AG09319 (cell line): ENCODE measurements at places on chromosomes 13 and 19.
A peak's percentile ranks its signal among the peaks of the same experiment; 100 is the strongest.

DNA sequence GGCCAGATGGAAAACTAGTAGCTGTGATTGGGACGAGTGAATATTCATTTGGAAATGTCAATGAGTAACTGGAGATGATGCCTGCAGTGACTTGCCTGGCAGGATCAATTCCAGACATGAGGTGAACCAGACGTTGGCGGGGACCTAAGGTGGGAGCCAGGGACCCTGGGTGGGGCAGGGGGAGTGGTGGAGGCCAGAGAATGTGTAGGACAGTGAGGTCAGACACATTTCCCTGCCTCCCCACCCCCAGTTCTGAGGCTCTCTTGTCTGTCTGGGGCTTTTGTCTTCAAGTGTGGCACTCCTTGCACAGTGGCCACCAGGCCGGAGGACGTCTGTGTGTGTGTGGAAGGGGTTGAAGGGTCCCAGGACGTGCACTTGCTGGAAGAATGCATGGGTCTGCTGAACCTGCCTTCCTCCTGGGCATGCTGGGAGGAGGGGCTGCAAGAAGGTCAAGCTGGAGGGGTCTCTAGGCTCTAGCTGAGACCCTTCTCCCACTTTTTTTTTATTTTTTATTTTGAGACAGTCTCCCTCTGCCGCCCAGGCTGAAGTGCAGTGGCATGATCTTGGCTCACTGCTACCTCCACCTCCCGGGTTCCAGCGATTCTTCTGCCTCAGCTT lies 51.6 kb downstream of the CHST8 start:
- DNase-seq = no peak

DNA sequence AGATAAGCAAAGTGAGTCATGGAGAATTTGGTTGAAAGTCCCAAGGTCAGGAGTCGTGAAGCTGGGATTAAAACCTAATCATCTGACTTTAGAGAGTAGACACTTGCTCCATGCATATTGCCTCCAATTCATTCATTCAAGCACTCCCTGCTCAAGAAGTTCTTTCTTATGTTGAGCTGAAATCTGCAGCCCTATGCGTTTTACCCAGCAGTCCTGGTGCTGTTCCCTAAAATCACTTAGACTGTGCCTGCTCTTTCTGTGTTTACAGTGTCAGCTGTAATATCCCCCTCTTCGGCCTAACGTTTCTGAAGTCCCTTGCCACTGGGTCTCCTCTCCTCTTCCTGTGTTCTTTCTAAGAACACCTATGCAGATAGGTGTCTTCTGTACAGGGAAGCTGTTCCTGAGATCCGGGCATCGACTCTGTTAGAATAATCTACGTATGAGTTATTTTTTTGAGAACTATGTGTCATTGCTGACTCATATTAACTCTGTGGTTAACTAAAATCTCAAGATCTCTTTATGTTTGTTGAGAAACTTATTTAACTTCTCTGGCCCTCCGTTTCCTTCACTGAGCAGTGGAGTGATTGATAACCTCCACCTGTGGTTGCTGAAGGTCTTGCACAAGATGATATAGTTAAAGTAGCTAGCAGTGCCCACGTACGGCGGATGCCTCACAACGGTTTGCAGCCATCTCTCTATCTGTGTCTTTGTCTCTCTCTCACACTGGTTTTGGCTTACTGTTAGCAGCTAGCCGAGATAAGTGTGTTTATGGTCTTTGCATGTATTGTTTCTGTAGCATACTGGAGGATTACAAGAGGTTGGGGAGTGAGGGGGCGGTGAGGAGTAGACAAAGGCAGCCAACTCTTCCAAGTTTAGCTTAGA lies 4.7 kb downstream of the ALOX5AP start:
- no peak for DNase-seq

GRCh38 chr13:26133286-26133685 lies 81.5 kb upstream of the SHISA2 start:
- no peak for DNase-seq

- no peak for DNase-seq
Measured at GRCh38 chr13:99870541-99870940, 101.0 kb downstream of the ZIC5 start.

- DNase-seq = no peak
Measured at GRCh38 chr19:328025-328505, 16.5 kb downstream of the MIER2 start.

DNA sequence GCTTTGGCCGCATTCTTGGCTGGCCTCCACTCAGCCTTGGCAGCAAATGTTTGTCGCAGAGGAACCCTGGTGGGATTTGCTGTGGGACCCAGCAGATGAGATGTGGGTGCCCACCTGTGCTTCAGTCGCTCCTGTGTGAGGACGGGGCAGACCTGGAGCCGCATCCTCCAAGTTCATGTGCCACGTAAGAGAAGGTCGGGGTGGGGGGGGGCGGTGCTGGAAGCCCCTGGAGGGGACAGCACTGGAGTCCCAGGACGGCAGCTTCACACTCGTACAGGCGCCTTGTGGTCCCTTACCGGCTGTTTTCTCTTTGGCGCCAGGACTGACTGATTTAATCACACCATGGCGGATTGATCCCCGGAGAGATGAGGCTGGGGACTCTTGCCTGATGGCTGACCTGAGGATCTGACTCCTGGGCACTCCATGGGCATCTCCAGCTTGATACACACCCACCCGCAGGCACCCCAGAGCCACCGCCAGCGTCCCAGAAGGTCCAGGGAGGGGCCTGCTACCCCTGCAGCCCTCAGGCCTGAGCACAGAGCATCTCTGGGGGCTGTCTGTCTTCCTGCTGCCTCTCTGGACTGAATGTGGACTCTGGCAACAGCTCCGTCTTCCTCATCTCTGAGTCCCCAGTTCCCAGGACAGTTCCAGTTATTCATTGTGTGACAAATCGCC lies 10.0 kb upstream of the GRTP1 start:
- DNase-seq = no peak

DNA sequence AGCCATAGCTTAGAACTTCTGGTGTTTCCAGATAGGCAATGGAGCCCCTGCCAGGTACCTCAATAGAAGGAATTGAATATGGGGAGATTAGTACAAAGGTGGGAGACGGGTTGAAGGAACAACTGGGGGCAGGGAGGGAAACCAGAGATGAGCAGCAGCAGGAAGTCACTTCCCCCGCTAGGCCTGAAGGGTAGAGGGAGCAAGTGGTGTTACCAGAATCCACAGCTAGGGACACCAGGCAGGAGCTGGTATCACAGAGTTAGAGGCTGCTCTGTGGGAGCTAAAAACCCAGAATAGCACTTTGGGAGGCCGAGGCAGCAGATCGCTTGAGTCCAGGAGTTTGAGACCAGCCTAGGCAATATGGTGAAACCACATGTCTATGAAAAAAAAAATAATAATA lies 15.3 kb upstream of the HNRNPUL1 start:
- DNase-seq = no peak

GRCh38 chr13:112261924-112262323 lies 114.2 kb upstream of the SPACA7 start:
- DNase-seq = no peak

DNA sequence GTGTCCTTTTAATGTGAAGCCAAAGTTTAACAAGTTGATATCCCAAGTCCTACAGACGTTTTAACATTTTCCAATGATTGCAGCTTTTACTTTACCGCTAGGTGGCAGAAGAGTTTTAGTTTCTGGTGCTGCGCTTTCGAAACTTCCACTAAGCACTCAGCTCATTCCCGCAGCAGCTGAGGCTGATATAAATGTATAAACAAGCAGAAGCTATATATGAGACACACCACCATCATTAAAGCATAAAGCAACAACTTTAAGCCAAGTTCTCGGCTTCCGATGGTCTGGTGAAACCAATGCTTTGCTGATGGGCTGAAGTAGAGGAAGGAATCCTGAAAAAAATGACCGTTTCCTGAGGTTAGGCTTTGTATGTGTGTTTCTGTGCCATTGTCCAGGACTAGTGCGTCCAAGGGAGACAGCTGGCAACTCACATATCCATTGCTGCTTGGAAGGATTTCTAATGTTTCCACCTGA lies 753.9 kb downstream of the OLFM4 start:
- no peak for DNase-seq

DNA sequence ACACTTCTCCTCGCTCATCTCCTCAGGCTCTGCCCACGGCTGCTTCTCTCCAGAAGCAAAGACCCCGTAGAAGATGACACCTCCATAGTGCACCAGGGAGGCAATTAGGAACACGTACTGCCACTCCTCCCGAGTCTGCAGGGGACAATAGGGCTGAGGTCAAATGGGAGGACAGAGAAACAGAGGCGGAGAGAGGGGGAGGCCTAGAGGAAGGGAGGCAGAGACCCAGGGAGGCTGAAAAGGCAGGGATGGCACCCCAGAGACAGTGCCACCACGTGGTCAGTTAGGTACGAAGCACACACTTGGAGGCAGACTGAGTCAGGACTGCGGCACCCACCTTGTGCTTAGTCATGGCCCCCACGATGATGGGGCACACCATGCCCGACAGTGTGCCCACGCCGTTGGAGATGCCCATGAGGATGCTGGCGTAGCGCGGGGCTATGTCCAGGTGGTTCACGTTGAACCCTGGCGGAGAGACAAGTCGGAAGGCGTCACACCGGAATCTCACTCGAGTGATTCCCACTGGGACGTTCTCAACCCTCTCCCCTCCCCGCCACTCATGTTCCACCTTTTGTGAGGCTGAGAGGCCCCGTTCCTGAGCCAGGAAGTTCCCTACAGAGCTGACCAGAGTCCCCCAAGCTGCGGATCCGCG lies 5.6 kb downstream of the GFY start:
- DNase-seq = no peak

DNA sequence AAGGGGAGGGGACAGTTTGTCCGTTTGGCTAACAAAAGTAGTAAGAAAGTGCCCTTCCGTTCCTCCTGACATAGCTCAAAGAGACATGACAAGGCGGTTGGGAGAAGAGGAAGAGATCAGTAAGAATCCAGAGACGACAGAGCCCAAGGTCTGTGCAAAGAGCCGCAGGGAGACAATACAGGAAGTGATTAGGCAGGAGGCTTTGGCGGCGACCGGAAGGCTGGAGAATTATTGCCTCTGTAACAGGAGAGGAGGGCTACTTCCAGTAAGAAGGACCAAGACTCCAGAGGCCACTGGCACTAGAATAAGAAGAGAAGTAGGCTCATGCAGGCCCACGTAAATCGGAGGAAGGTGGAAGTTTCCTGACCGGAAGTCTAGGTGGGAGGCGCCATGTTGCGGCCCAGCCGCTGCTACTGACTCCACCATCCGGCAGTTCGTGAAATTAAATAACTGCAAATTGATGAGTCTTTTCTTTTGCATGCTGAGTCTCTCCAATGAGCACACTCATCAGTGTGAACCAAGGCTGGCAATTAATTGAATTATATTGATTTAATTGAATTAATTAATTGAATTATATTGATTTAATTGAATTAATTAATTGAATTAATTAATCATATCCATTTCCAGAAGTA lies 9.9 kb downstream of the RFX2 start:
- no peak for DNase-seq

- peak; percentile 57 for DNase-seq
Measured at GRCh38 chr19:19361075-19361594, 40.5 kb downstream of the MAU2 start.

DNA sequence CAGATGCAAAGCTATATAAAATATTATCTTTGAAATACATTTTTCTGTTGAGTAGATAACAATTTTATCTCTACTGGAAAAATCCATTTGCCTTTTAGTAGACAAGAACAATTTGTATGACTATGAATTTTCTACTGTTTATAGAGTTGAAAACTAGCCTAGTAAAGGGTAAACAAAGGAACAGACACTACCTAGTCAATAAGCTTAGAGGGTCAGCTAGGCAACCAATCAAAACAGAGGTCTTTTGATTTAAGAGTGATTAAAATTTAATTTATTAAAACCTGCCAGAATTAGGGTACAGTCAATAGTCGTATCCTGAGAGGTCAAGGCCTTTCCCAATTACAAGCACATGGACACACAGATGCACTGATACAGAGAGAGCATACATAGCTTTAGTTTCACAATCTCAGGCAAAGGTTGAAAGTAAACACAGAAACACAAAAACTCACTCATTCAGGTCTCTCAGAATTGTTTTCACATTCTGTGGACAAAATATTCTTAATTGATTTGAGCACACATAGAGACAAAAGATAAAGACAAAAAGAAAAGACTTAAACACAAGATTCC lies 24.5 kb upstream of the GPC6 start:
- DNase-seq = no peak

DNA sequence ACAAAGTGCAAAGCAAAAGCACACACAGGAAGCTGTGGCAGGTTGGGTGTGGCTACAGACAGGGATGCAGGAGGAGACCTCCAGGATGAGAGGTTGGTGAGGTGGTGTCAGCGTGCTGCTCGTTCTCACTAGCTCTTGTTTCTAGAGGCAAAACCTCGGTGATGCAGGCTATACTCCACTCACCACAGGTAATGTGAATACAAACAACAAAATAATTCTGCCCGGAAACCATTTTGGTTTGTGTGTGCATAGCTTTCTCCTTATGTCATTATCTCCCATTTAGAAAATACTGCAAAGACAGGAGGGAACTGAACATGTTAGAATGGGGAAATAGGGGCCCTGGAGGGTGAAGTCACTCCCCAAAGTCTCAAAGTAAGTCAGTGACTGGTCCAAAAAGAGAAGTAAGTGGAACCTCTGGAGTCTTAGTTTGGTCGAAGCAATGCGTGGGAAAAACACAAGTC lies 9.4 kb downstream of the LCP1 start:
- DNase-seq = no peak

DNA sequence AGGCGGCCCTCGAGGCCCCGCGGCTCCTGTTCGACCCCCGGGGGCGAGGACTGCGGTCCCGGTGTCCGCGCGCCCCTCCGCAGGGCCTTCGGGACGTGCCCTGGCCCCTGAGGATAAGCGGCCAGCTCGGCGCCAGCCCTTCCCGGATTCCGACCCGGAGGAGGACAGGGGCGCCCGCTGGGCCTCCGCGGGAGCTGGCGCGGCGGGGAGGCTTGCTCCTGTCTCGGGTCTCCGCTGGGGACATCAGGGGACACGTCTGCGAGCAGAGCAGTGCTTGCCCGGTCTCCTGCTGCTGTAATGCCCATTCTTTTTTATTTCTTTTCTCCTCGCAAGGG lies 829 bp downstream of the B3GLCT start:
- no peak for DNase-seq
